ENCODE measurements at places on chromosomes 1 and 21. TPM values are rescaled to one million over a fixed set of nuclear protein-coding genes. Genes with fewer than 3 reads are reported as not detected.

Gene CBR3
- total RNA-seq = 16.5 TPM

Gene SV2A
- total RNA-seq = 23.5 TPM

- no peak for DNase-seq
Observed at GRCh38 chr1:39625462-39626273, 13.8 kb downstream of the HEYL start.

- no peak for DNase-seq
Observed at GRCh38 chr1:77415579-77415978, 133.8 kb downstream of the AK5 start.
